NCI-H82 (cell line): ENCODE measurements at places on chromosomes 5 and 9.

DNA sequence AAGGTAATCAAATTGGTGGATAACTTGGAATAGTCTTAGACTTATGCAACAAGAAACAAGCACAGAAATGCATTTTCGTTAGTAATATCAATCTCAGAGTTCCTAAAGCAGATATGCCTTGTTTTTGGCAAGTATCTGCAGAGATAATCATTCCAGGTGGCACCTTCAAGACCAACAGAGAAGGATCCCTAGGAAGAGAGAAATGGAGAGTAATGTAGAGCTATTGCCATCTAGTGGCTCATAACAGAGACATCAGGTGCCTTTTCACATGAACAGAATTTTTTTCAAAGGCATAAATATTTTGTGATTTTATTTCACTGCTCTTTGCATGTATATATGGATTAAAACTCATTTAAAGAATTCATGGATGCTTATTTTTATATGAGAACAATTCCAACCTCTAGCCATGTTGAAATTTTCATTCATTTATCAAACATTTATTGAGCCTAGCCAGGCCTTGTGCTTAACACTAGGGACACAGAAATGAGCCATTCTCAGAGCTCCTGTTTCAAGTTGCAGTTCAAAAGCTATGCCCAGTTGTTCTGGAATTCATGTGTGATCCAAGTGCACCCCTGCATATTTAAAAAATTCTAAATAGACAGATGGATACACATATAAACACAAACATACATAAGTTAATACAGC is 117.5 kb upstream of the OR13F1 start:
- DNase-seq, result peak; percentile 80

DNA sequence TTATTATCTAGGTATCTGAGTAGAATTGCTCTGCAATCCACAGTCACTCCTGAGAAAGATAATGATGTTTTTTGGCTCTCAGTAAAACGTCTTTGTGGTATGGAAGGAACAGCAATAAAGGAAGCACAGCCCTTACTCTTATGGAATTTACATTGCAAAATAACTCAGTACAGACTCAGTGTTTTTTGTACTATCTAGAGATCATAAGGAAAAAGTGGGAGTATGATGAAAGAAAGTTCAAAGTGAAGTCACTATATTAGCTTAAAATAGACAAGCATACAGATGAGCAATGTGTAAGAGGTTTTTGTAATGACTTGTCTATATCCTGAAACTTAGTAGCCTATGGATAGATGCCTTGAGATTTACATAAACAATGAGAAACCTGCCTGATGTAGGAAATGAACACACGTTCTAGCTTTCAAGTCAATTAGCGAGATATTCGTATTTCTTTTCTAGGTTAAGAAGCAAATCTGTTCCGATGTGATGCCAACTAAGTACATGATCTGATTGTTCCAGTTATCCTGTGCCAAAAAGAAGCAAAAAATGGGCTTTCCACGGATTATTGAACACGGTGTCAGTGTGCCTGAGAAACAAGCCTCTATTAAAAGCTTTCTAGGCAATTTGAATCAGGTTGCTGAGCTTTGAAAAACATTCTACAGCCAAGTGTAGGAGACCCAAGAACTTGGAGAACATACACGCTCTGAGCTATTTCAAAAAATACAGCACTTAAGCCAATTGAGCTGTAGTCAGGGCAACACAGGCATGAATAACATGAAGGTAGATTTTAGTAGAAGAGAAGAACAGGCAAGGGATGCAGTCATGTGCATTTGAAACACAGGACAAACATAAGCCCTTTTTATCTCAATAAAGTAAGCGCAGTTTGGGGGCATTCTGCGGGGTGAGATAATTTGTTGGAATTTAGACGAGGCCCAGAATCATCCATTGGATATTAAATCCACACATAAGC is 86.3 kb upstream of the TAF11L2 start:
- DNase-seq, result peak; percentile 21

DNA sequence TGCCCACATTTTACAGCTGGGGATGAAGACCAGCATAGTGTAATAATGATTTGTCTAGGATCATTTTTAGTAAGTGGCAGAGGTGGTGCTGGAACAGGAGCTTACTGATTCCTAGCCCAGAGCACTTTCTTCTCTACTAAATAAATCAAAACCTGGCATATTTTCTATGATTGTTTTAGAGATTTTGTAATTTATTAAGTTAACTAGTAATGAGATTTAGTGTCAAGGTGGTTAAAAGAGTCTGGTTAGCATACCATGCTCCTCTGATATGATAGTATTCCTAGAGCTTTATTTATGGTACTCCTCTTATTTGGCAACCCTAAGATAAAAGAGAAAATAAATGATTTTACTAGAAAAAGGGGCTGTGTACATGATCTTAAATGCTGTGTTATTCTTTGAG is 604.0 kb downstream of the ISL1 start:
- no peak for DNase-seq

- no peak for DNase-seq
Observed at GRCh38 chr5:134939500-134939899, 28.2 kb upstream of the CATSPER3 start.

GRCh38 chr5:151005187-151005949 is 15.0 kb upstream of the GPX3 start:
- peak; percentile 61 for DNase-seq

DNA sequence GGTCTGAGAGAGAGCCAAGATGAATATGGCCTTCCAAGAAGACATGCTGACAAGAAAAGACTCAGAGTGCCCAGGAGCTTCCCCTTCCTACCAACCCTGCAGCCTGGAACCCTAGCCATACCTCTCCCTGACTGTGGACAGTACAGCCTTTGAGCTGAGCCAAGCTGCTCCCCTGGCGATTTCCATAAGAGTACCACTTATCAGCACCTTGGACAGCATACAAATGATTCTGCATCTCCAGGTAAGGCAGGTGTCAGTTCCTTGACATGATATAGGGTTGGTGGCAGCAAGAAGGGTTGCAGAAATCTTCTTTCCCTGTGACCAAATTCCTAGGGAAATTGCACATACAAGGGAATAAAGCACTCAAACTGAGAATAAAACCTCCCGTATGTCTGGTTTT is 58.3 kb downstream of the MFAP3 start:
- DNase-seq, result no peak

DNA sequence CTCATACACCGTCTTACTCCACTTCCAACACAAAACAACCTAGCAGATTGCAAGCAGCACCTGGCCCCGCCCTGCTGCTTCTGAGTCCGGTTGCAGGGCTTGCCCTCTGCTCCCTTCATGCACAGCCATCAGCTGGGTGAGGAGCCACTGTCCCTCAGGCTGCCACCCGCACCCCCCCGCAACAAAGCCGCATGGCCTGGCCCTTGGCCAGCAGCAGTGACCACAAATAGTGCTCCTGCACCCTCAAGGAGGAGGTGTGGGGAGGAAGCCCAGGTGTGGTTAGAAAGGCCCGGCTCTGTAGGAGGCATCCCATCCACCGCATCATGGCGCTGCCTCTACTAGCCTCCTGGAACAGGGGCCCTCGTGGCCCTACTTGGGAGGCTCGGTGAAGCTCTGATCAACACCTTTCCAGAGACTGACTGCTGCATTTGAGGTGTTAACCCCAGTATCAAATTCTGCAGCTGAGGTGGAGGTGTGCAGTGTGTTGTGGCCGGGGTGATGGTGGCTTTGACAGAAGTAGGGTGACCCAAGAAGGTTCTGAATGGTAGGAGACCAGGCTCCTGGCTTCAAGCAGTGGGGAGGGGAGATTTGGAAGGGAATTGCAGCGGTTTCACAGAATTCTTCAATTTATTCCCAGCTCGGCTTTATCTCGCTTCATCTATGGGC is 52.7 kb downstream of the WNK2 start:
- DNase-seq, result no peak

DNA sequence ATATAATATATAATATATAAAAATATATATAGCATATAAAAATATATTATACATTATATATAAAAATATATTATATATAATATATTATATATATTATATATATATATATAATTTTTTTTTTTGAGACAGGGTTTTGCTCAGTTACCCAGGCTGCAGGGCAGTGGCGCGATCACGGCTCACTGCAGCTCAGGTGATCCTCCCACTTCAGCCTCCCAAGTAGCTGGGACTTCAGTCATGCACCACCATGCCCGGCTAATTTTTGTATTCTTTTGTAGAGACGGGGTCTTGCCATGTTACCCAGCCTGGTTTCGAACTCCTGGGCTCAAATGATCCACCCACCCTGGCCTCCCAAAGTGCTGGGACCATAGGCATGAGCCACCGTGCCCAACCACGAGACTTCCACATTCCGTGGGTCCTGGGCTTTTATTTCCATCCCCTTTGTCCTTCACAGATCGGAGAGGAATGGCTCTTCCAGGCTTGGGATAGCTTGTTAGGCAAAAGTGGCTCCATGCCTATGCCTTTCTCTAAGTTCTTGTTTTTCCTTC is 62.0 kb upstream of the IER5L start:
- no peak for DNase-seq

GRCh38 chr9:7542693-7543092 is 256.9 kb downstream of the DMAC1 start:
- DNase-seq, result peak; percentile 76

DNA sequence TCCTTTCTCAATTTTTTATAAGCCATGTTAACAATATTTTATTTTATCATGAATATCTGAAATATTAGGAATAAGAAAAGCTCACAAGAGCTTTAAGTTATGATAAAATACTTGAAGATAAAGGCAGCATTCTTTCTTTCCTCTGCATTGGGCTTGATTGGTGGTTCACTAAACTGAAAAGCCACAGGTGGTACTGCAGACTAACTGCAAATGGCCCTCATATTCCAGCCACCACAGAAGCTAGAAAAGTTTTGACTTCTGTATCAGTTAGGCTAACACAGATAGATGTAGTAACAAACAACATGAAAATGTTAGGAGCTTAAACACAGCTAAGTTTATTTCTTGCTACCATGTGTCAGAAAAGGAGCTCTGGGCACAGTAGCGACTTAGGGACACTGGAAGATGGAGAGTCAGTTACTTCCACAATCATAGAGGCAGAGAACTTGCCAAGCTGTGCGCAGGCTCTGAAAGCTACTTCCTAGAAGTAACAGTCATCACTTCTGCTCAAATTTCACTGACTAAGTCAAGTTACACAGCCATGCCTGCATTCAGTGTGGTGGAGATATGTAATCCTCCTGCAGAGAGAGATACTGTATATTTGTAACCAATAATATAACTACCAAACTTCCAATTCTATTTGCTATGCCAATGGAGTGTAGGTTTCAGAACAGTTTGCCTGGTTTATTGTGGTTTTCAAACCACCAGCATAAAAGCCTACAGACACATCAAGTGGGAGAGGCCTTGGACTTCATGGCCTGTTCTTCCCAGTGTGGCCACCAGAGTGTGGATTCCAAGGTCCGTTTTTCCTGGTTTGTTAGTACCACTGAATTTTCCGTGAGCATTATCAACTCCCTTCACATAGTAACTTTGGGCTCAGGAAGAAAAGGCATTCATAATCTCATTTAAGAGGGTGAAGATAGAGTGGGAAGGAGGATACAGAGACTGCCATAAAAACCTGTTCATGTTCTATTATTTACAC is 268.3 kb downstream of the PJA2 start:
- peak; percentile 5 for DNase-seq

GRCh38 chr5:6398570-6399230 is 20.4 kb upstream of the MED10 start:
- no peak for DNase-seq

DNA sequence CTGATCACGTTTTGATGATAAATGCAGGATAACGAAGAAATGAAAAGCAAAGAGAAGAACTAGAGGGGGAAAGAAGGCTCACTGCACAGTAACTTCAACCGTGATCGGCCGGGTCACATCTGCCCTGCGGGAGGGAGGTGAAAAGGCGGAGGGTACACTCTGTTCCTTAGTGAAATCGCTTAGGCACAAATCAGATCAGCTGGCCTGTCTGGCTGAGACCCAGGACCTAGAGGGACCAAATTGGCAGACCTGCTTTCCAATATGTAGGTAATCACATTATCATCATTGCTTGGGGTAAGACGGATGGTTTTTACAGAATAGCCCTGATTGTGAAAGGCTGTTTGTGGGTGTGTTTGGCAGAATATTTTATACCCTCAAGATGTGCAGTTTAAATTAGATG is 82.2 kb downstream of the SLC28A3 start:
- DNase-seq, result no peak

- no peak for DNase-seq
Observed at GRCh38 chr5:37400501-37400900, 21.4 kb downstream of the WDR70 start.

DNA sequence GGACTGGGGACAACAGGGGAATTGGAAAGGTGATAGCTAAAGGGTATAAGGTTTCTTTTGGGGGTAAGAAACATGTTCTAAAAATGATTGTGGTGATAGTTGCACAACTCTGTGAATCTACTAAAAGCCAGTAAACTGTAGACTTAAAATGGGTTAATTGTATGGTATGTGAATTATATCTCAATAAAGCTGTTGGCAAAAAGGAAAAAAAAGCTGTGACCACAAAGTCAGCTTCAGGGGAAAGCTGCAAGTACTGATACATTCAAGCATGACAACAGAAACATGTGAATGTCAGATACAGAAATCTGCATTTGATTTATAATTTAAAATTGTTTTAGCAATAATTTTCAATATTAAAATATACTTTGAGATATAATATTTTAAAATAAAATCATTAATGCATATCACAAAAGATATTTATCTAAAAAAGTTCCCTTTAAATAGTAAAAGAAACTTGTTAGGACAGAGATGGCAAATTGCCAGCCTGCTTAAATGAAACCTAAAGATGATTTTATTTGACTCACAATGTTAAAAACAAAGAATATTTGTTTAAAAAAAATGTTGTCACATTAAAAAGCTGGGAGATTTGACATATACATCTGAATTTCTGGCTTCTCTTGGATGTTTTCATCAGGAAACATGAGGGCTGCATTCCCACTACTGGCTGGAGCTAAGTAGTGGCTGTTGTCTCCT is 66.0 kb downstream of the TBCA start:
- no peak for DNase-seq

DNA sequence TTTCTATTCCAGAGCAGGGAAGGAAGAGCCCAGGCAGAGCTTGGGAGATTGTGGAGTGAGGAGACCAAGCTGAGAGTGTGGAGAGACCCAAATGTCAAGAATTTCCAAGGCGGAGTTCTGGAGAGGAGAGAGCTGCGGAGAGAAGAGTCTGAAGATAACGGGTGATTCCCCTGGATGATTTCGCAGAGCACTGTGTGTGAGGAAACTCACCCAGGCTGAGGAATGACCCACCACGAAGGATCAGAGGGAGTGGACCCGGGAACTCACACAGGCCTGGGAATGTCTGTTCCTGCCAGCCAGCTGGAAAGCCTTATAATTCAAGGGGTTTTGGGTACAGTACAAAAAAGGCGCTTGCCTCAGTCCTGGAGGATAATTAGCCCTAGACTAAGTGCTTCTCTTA is 94.2 kb downstream of the WNK2 start:
- no peak for DNase-seq

DNA sequence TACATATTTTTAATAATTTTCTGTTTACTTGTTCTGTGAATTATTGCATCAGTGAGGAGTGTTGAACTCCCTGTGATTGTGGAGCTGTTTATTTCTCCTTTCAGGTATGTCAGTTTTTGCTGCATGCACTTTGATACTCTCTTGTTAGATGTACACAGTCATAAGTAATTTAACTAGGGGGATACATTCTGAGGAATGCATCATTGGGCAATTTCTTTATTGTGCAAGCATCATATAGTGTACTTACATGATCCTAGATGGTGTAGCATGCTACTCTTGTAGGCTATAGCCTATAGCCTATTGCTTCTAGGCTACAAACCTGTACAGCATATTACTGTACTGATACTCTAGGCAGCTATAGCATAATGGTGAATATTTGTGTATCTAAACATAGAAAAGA is 9.5 kb downstream of the DENND4C start:
- DNase-seq, result no peak

GRCh38 chr5:154044099-154044498 is 5.3 kb downstream of the MFAP3 start:
- DNase-seq, result no peak

- DNase-seq, result peak; percentile 89
Observed at GRCh38 chr9:122099271-122099869, 6.3 kb upstream of the TTLL11 start.
